ENCODE measurements at places on chromosomes 7 and 10.

- no peak for ATAC-seq
These were observed 29.3 kb downstream of the AP3M1 start for GRCh38 chr10:74121368-74121767.

GRCh38 chr10:48247680-48248079, 26.8 kb downstream of the FRMPD2 start:
- ATAC-seq = no peak

DNA sequence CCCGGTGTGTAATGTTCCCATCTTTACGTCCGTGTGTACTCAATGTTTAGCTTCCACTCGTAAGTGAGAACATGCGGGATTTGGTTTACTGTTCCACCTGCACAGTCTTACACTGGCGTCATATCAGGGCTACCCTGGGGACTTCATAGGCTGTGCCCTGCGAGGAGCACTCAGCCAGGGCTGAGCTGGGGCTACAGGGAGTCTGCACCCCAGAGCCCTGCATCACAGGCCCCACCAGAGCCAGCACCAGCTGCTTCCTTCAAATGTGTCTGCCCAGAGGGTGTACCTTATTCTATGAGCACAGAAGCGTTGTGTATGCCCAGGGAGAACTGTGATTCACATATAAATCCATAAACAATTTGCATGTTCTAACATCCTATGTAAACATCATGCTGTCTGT, 277.1 kb downstream of the TCERG1L start:
- ATAC-seq = no peak

DNA sequence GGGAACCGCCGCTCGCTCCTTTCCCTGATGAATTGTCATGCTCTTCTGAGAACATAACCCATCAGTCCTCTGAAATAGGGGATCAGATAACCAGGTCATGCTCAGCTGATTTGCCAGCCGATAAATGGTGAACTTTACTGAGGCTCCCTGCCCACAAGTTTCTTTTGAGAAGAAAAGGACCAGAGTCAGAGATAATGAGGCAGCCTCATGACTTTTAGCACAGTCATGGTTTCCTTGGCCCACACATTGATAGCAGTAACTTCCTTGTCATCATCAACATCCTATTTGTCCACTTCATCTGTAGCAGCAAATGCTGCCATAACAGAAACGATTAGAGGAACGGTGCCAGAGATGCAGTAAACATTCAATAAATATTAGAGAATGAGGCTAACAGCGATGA, 509.0 kb downstream of the GATA3 start:
- ATAC-seq = peak; percentile 67

GRCh38 chr10:97243836-97244235, 48.6 kb downstream of the ARHGAP19 start:
- no peak for ATAC-seq

All from activated CD4-positive, CD25-positive, alpha-beta regulatory T cell treated with anti-CD3 and anti-CD28 coated beads, Interleukin-2, amount 50 U/mL, for 24 hours (primary cell).